Stimulated activated CD8-positive, alpha-beta memory T cell treated with anti-CD3 and anti-CD28 coated beads, Interleukin-4, amount 100 ng/mL, for 4 hours (primary cell): ENCODE measurements at places on chromosomes 7 and 10.

DNA sequence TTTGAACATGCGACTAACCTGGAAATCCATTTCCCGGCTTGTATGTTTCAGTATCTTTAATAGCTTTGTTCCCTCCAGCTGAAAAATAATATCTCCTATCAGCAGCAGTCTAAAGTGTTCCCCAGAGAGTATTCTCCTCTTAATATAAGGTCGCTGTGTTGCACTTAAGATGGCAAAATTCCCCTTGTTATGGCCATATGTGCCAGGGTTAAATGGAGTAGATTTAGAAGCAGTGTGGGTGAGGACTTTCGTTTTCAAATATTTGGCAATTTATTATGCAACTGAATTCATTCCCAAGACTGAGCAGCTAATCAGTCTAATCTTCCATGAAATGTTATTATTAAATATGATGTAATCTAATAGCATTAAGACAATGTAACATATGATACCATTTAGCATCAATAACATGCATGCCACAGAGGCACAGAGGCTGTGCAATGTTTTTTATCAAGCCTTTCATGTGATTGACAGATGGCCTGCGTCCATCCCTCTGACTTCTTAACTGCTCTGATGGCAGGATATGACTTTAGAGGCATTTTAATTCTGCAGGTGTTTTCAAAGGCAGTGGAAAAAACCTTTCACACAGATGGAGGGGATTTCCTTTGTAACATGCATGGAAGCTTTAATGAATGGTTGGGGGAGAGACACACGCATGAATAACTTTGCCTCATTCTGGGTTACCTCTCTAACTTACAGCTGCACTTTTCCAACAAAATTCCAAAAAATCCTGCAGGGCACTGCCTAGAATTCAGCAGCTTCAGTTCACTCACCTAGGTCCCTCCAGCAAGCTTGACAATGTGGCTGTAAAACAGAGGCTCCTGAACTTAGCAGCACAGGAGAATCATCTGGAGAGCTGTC lies 55.1 kb upstream of the ZPBP start:
- no peak for DNase-seq

DNA sequence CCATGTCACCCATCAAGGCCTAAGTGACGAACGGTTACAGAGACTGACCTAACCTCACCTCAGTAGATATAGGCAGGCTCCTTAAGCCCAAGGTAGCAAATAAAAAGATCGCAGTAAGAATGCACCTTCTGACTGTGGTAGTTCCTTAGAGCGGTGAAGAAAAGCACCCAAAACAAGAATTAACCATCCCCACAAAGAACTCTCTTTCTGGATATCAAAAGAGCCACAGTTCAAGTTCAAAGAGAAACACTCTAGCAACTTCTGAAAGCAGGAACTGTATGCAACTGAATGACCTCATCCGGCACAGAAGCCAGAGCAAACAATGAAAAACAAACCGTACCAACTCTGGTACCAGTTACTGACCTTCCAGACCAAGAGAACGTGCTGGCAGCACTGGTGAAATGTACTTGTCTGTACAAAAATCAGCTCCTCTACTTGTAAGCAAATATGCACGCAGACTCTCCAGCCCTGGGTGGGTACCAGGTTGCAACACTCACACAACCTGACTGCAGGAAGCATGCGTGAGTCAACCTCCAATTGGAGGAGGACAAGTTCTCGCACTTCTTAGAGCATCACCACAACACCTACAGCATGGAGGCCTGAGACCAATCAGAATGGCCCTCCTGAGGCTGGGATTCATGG lies 202.7 kb downstream of the FAM107B start:
- no peak for DNase-seq

- no peak for DNase-seq
These were observed 84.3 kb downstream of the PRKAG2 start for GRCh38 chr7:151792636-151793035.

DNA sequence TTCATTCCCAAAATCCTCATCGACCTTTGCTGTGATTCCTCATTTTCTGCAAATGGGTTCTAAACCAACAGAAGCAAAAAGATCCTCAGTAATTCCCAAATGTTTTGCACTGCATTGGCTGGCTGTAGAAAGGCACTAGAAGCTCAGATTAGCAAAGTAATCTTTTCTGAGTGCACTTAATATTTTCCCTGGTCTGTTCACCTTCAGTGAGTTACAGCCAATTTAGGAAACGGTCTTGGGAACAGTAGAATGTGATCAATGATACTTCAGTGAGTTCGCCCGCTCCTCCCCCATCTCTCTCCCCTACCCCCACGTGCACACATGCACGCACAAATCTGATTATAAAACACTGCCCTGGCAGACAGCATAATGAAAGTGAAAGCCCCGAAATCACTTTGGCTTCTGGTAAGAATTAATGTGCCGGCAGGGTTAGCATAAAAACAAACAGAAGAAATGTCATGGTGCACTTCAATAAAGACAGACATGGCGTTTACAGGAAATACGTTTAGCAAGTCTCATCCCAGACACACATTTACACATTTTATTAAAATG lies 201.3 kb upstream of the CDCA7L start:
- DNase-seq = no peak
